ENCODE measurements at places on chromosomes 4 and X. TPM values are rescaled to one million over a fixed set of nuclear protein-coding genes. Genes with fewer than 3 reads are reported as not detected.

Gene MAGEB2
- total RNA-seq, result not detected

Gene CT45A2
- not detected for total RNA-seq

Gene CHRDL1
- total RNA-seq, result 4.0 TPM

Gene LPAR4
- total RNA-seq, result 0.15 TPM

Gene DCX
- total RNA-seq, result not detected

Gene MND1
- total RNA-seq, result 0.82 TPM

Gene LDOC1
- 24.9 TPM for total RNA-seq

Gene HSFX3
- not detected for total RNA-seq

Gene TBC1D8B
- total RNA-seq, result 7.1 TPM

Gene UNC5C
- total RNA-seq, result 2.2 TPM

Gene BTC
- 0.39 TPM for total RNA-seq
